Hippocampal formation (tissue), 2 donors: ENCODE measurements at places on chromosomes 12 and 14.

GRCh38 chr12:50695961-50696360 is 67.9 kb upstream of the ATF1 start:
- no peak for DNase-seq

- DNase-seq = no peak
These were observed 159.7 kb downstream of the PAH start for GRCh38 chr12:102757154-102757881.

- no peak for DNase-seq
These were observed 5.9 kb upstream of the GSC start for GRCh38 chr14:94775871-94776210.

DNA sequence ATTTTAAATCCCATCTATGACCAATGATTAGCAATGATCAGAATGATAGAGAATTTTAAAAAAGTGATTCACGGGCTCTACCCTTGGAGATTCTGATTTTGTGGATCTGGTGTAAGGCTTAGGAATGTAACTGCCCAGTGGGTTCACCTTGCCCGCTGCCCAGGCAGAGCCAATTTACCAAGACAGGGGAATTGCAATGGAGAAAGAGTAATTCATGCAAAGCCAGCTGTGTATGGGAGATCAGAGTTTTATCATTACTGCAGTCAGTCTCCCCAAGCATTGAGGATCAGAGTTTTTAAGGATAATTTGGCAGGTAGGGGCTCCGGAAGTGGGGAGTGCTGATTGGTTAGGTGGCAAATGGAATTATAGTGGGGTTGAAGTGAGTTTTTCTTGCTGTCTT is 480.6 kb downstream of the ATP23 start:
- no peak for DNase-seq

- DNase-seq = no peak
These were observed 56.2 kb downstream of the SDR9C7 start for GRCh38 chr12:56878010-56878339.

DNA sequence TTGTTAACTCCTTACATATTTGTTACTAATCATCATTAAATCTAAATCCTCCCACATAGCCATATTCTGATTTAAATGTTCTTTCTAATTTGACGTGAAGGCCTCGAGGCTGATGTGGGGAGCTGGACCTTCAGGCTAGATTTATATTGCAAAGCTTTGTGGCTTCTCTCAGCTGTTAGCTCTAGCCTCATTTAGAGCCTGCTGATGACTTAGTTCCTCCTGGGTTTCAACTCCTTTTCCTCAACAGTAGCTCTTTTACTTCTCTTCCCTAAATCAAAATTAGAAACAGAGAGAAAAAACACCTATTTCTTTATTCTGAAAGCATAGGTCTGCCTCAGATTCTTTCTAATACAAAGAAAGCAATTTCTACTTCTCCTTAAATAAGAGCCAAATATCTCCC is 477.5 kb upstream of the CCDC196 start:
- no peak for DNase-seq

DNA sequence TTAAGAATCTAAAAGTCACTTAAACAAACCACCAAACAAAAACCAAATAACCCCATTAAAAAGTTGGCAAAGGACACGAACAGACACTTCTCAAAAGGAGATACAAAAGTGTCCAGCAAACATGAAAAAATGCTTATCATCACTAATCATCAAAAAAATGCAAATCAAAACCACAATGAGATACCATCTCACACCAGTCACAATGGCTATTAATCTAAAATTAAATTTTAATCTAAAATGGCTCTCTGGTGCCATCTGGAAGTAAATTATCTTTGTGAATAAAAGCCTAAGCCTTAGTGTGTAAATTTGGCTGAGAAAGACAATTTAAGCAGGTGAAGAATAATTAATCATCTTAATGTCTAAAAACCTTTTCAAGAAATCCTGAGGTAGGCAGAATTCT is 204.5 kb upstream of the PPFIA2 start:
- DNase-seq = no peak

GRCh38 chr12:116266168-116266601 is 11.3 kb downstream of the MED13L start:
- DNase-seq = no peak

DNA sequence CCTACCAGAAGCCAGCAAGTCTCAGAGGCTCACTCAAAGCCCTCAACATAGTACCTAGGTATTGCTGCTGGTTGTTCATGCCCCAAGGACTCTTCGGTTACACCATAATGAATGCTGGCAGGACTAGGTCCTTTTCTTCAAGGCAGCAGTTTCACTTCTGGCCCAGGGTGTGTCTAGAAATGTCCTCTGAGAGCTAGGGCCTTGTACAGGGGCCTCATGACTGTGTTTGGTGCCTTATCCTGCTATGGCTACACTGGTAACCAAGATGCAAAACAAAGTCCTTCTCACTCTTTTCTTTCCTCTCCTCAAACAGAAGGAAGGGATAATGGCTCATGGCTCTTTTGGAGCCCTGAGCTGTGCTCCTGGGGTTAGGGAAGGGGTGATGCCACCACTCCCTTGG is 15.2 kb upstream of the PTPRO start:
- DNase-seq = no peak
